ENCODE measurements at places on chromosomes 4 and X.

- DNase-seq: no peak
These were observed 58.0 kb upstream of the PTPN13 start for GRCh38 chr4:86536151-86536550.

DNA sequence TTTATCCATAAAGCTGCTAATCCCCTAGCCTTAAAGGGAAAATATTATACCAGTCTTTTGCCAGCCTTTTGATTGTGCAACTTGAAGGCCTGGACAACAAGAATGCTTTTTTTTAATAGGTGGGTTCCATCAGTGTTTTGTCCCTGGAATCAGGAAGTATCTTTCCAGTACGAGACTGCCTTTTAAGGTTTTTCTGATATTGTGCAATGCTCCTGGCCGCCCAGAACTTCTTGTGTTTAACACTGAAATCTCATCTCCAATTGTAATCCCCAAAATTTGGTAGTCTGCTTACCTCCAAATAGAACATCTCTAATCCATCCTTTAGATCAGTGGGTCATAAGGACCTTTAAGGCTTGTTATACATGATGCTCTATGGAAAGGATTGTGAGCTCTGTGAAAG, 256.7 kb downstream of the NAF1 start:
- DNase-seq: no peak

- no peak for DNase-seq
These were observed 152.4 kb upstream of the PDE5A start for GRCh38 chr4:119781044-119781443.

DNA sequence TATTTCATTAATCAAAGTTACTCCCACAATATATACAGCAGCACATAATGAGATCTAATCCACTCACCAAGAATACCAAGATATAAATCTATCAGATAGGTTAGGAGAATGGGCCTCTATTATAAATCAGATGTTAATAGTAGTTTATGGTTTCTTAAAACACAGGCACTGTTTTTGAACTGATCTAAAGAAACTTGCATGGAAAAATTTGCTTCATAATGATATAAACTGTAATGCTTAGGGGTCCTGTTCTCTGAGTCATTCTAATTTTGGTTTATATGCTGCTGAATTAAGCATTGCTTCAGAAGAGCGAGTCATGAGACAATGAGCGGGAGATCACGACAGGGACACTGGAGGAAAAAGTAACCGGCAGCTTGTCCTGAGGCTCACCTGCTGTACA, 113.3 kb upstream of the OTUD4 start:
- DNase-seq: no peak

- DNase-seq: no peak
These were observed 612 bp downstream of the MAGED2 start for GRCh38 chrX:54808109-54808604.

DNA sequence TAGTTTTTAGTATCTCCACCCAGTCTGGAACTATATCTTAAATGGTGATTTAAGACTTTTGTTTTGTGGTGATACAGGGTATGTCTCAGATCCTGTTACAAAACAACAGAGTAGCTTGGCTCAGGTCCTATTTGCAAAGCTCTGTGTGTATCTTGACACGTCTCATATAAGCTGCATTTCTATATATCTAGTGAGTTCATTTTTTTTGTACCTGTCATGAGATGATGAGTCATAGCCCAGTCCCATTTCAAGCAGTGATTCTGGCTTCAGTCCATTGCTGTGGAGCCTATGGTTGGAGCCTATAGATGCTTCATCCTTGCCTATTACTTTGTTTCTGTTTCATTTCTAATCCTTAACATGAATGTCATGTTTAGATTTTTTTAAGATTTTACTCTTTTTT, 23.0 kb downstream of the GRXCR1 start:
- DNase-seq: no peak

DNA sequence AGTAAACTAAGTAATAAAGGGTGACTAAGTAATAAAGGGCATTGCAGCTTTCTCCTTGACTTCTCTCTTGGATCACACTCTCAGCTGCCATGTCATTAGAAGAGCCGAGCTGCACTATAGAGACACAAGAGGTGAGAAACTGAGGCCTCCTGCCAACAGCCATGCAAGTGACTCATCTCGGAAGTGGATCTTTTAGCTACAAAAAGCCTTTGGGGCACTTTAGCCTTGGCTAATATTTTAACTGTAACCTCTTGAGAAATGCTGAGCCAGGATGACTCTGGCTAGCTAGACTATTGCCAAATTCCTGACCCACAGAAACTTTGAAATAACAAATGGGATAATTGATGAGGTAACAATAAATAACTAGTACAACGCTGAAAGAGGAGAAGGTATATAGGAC, 1.5 kb upstream of the NEIL3 start:
- DNase-seq: no peak

DNA sequence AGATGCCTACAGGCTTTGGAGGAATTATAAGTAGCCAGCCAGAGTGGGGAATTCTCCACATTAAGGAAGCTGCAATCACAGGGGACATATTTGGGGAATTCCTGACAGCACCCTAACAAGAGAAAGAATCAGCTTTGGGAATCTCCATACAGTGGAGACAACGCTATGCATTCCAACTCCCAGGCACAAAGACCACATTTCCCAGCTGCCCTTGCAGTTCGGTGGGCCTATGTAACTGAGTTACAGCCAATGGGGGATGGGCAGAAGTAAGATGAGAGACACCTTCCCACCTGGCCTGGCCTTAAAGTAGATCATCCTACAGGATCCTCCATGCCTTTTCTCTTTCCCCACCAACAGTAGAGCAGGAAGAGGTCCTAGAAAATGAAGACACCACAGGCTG, 43.4 kb upstream of the CCKAR start:
- no peak for DNase-seq

DNA sequence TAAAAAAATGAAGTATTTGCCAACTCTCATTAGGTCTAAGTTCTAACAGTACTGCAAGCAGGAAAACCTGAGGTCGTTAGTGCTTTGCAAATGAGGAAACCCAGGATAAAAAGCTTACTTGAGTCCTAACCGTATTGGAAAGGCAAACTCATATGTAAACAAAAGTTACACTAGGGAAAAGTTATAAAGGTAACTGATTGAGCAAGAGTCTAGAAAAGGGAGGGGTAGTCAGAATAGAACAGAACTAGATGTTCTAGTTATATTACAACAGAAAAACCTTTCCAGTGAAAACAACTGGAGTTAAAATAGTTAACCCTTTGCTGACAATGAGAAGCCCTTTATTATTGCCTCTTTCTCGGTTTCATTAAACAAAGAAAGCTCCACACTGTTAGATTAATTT, 66.4 kb upstream of the MAOA start:
- DNase-seq: no peak

- DNase-seq: no peak
These were observed 323.3 kb downstream of the STK32B start for GRCh38 chr4:5374592-5374991.

DNA sequence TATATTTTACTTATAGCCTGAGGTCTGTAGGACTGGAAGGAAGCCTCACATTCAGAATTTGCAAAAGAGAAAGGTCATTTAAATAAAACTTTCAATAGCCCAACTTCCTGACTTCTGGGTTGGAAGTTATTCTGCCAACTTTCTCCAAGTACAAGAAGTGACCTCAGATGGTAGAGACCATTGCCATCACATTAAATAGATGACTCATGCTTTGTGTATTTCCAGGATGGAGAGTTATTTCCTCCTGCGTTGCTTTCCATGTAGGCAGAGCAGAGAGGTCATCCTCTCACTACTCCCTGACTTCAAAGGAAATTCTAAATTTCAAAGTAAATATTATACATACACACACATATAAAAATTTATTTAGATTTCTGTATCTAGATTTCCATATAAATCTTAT, 73.0 kb upstream of the NR3C2 start:
- DNase-seq: no peak

- DNase-seq: no peak
These were observed 167.2 kb upstream of the ANK2 start for GRCh38 chr4:112882286-112882685.

DNA sequence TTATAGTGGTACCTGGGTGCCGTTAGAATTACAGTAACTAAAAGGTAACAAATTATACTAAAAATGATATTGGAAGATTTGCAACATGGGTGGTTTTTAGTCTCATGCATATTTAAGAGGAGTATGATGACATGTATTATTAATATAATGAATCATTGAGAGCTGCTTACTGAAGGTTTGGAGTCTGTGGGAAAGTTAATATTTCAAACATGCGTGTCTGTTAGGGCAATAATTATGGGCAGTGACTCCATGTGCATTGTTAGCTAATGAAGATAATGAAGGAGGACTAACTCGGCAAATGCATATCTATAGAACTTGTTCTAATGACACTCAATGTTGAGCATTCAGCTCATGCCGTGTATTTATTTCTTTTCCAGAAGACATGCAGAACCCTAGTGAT, 47.1 kb downstream of the MTHFD2L start:
- no peak for DNase-seq

- no peak for DNase-seq
These were observed 131.4 kb upstream of the ATP6AP2 start for GRCh38 chrX:40449396-40449795.

- DNase-seq: peak; percentile 83
These were observed 183.8 kb upstream of the NUDT10 start for GRCh38 chrX:51148848-51149247.

- no peak for DNase-seq
These were observed 94.3 kb downstream of the HPRT1 start for GRCh38 chrX:134554291-134554690.

DNA sequence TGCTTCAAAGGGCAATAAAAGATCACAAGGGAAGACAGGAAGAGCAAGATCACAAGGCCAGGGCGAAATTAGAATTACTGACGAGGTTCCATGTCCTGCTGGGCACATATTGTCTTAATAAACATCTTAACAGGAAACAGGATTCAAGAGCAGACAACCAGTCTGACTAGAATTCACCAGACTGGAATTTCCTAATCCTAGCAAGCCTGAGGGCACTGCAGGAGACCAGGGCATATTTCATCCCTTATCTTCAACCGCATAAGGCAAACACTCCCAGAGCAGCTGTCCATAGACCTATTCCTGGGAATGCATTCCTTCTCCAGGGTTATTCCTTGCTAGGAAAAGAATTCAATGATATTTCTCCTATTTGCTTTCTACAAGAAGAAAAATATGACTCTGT, 12.4 kb upstream of the TDO2 start:
- peak; percentile 77 for DNase-seq

DNA sequence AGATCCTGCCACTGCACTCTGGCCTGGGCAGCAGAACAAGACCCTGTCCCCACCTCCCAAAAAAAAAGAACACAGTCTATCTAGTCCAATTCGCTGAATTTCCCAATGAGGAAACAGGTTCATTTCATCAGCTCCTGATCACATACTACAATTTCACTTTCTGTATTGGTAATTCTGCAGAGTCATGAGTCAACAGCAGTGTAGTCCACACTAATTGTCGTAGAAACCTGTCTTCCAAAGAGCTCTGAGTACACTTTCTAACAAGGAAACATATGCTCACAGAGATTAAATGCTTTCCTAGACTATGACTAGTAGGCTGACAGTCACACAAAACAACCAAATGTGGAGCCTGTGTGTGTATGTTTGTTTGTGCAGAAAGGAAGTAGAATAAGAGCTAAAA, 91.9 kb downstream of the GPC4 start:
- no peak for DNase-seq

- no peak for DNase-seq
These were observed 190.9 kb downstream of the SHOX start for GRCh38 chrX:821327-822107.

DNA sequence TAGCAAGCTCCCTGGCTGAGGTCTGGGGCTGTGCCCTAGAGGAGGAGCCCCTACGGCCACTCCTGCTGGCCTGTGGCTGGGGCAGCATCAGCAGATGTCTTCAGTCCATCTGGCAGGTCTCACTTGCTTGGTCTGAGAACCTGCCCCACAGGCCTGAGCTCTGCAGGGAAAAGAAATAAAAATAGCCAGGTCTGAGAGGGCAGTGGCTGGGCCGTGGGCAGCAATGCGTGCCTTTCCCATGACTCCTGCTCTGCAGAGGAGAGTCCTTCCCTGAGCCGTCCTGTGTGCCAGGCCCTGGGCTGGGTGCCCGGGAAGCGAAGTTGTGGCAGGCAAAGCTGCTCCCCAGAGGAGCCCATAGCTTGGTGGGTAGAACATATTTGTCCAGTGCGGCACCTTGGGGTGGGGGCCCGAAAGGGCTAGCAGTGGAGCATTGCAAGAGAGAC, 11.3 kb upstream of the KIAA0232 start:
- DNase-seq: no peak

DNA sequence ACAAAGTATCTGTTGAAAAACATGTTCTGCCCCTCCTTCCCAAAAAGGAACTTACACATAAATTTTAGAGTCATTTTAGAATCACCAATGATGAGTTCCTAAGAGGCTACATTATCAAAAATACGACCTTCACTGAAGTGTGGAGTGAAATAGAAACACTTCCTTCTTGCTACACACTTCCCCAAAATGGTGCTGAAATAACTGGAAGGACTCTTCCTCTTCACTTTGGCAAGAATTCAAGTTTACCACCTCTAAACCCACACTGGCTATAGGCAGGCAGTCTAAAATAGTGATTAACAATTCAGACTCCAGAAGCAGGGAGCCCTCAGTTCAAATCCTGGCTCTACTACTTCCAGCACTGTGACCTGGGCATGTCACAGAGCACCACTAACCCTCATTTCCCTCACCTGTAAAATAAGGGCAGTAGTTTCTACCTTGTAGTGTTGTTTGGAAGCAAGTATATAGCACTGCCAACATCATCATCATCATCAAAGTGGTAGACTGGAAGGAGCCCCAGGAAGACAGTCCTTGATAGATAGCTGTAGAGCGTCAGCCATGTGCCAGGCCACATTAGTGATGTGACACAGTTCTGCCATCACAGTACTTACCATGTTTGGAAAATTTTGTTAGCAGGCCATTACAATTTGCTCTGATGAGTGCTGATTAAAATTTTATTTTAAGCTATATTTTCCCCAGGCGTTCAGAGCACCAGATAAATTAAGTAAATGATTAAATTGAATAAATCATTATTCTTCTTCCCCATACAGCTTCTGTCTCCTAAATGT, 103.3 kb downstream of the PARM1 start:
- DNase-seq: no peak

DNA sequence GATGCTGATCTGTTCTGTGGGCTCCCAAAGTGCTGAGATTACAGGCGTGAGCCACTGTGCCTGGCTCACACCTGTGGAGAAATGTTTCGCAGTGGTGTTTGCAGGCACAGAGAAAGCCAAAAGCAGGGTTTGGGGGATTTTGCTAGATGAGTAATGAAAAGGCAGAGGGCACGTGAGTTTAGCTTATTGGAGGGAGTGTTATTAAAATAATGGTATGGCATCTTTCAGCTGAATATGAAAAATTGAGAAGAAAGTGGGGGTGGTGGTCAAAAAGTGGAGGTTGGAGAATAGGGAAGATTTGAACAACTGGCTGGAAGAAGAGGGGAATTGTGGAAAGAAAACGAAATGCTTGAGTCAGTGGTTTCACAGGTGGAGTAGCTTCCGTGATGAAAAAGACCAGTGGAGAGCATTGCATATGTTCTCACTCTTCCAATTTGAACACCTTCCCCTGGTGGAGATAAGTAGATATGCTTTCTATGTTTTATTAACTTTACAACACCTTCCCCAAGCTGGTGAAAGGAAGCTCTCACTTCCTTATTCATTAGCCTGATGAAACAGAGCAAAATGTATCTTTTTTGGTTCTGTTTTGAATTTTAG, 1.1 kb upstream of the CHST7 start:
- DNase-seq: no peak

Data from T47D (cell line).